Activated T-helper 9 cell treated with anti-CD3 and anti-CD28 coated beads, Interleukin-2, amount 50 U/mL, for 16 hours (primary cell): ENCODE measurements at places on chromosomes 5 and 9.

DNA sequence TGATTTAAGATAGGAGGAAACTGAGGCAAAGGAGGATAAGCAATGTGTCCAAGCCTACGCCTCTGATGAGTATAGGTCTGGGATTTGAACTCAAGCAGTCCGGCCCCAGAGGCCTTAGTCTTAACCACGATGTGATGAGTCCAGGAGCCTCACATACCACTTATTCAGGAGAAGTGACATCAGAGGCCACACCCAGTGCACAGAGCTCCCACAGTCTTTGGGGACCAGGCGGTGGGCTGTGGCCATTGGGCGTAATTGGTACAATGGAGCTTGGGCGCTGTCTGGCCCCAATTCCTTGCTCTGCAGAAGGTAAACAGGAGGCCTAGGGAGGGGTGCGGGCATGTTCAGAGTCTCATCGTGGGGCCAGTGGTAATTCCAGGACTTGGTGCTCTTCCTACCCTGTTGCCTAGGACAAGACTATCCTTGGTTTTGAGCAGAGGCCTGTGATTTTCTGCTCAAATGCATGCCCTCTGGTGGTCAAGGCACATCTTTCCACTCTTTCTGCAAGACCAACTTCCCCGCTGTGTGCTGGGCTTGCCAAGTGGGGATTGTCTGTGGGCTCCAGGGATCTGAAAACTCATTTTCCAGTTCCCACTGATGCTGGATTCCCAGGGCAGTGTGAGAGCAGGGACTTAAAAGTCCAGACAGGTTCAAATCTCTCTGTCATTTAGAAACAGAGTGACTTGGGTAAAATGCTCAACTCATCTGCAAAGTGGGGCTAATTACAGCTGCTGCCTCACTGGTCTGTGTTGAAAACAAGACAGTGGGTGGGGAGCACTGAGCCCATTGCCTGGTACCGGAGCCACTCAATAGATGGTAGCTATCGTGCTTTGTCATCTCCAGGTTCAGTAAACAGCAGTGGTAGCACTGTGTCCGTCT lies 15.8 kb downstream of the NDST1 start:
- no peak for DNase-seq

DNA sequence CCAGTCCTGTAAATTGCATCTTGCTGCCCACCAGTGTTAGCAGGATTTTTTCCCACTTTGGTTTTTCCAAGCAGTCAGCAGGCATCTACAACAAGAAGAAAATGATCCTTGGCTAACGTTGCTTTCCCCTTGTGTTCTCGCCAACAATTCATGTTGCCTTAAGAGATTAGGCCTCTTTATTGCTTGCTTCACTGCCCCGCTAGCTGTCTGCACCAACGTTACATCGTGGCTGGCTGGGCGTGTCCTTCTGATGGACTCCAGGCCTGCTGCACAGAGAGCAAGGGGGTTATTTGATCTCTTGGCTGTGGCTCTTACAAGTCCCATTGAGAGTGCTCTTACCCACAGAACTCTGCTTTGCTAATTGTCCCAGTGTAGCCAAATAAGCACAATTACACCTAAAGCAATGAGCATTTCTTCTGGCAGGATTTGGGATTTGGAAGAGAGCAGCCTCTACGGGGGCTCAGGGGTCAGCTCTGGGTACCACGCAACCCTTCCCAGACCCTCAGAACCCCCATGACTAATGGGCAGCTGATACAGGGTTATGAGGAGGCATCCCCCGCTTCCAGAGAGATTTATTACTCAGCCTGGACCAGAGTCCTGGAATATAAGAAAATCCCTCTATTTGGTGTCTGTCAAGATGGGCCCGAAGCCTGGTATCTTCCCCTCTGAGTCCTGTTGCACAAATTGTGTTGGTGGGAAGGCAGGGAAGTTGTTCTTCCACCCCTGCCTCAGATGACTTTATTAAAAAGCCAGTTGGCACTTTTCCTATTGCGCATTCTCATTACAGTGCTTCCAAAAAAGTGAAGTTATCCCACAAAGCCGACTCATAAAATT lies 17.6 kb downstream of the DCANP1 start:
- DNase-seq: no peak

GRCh38 chr5:100276071-100276470 lies 259.1 kb upstream of the FAM174A start:
- no peak for DNase-seq

DNA sequence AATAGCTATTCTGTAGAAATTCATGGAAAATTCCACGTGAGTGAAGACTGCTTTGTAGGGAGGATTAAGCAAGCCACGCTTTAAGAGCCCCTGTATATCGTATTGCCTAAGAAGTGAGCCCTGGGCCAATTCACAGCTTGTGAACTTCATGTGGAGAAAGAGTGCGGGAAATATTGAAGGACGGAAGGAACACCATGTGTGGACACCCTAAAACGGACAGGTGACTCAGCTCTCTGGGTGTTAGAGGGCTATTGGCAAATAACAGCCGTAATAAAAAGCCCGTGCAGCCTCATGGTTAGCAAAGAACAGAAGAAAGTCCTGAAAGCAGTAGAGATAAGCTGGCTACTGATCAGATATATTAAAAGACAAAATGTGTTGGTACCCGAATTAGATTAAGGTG lies 26.4 kb downstream of the ZNF366 start:
- no peak for DNase-seq

DNA sequence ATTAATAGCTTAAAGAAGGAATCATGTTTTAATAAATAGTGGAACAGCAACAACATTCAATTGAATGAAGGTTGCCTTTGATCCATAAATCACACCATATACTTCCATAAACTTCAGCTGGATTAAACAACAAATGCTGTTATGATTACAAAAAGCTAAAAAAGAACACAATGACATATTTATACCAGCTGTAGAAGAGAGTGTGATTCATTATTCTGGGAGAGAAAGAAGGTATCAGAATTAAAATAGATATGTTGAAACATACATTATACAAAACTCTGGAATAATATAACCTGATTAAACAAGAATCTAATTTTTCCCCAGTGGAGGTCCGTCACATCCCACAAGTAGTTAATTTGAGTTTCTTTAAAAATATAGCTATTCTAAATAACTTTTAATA lies 7.5 kb upstream of the RECK start:
- no peak for DNase-seq
